Kidney (tissue), 22 donors: ENCODE measurements at places on chromosomes 2 and 18. TPM values are rescaled to one million over a fixed set of nuclear protein-coding genes. Genes with fewer than 3 reads are reported as not detected.
A peak's percentile ranks its signal among the peaks of the same experiment; 100 is the strongest.

DNA sequence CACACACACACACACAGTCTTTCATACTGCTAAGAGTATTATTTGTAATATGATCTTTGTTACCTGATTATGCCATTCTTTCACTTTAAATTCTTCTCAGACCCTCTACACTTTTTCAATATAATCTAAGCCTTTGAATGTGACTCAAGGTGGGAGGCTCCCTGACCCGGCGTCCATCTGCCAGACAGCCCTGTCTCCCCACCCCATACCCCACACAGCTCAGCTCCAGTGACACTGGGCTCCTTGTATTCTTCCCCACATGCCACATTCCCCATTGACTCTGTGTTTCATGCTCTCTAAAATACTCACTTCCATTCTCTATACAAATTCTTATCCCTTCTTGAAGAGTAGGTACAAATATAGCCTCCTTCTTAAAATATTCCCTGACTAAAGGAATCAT, 442.2 kb downstream of the TGIF1 start:
- no peak for DNase-seq

DNA sequence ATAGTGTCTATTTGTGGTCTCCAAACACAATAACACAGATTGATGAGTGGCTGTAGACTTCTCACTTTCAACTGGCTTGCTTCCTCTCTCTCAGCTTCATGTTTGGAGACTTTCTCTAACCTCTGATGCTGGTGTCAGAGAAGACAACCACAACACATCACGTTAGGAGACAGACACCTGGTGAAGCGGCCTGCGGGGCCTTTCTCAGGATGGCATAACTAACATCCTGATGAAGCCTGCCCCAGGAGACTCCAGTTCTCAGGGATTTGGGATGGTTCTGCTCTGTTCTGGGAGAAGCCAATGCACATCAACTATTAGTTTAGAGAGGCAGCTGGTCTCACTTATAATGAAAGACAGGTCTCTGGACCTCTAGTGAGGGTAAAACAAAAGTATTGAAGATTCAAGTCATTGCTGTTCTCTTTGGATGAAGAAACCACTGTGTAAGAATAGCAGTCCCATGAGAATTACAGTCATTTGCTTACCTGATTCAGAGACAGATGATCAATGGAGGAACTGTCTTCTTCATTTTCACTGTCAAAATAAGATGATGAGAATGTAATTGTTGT, 2.0 kb downstream of the IL1A start:
- no peak for DNase-seq

The BOLL gene
- polyA plus RNA-seq: not detected

The ATOH8 gene
- polyA plus RNA-seq: 18.6 TPM

- no peak for DNase-seq
These were observed 5.4 kb downstream of the ACTR3 start for GRCh38 chr2:113895301-113895700.

DNA sequence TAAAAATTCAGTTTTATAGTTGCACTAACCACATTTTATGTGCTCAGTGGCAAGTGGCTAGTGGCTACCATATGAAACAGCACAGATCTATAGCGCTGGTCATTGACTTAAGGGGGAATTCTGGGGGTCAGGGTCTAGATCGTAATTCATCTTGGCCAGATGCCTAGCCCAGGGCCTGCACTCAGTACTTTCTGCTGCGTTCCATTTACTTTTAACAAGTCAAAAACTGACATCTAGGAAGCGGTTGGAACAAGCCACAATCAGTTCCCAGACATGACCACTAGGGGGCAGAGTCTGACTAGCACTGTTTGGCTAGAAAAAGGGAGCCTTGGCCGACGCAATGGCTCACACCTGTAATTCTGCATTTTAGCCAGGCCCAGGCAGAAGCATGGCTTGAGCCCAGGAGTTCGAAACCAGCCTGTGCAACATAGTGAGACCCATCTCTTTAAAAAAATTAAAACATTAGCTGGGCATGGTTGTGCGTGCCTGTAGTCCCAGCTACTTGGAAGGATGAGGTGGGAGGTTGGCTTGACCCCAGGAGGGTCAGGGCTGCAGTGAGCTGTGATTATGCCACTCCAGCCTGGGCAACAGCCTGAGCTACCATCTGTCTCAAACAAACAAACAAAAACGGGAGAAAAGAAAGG, 9.0 kb upstream of the TMBIM1 start:
- DNase-seq: peak; percentile 96

The SULT1C4 gene
- polyA plus RNA-seq: 7.1 TPM

DNA sequence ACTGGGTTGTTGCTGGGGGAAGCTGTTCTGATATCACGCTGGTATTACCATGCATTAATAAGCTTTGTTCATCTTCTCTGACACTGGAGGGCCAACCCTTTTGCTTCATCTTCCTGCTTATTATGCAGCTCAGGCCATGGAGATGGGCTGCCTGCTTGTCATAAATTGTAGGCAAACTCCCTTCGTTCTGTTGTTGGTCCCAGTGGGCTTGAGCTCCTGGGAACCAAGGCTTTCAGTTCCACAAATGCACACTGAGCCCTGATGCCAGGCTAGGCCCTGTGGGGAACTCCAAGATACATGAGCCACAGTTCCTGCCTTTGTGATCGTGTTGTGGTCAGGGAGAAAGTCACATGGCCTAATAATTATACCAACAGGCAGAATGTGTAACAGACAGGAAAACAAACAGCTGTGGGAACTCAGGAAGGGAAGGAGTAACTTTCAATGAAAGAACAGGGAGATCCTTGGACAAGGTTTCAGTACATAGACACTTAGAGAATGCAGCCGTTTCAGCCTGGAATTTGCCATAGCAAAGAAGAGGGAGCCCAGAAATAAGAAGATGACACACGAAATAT, 49.0 kb upstream of the BCL2L11 start:
- DNase-seq: peak; percentile 83

The CPLX4 gene
- not detected for polyA plus RNA-seq

- no peak for DNase-seq
These were observed 245.6 kb downstream of the HDAC4 start for GRCh38 chr2:239154971-239155805.

The FBXO36 gene
- polyA plus RNA-seq: 3.8 TPM

The FAP gene
- 0.45 TPM for polyA plus RNA-seq

- peak; percentile 64 for DNase-seq
These were observed 14.2 kb downstream of the SIGLEC15 start for GRCh38 chr18:45839414-45840395.

DNA sequence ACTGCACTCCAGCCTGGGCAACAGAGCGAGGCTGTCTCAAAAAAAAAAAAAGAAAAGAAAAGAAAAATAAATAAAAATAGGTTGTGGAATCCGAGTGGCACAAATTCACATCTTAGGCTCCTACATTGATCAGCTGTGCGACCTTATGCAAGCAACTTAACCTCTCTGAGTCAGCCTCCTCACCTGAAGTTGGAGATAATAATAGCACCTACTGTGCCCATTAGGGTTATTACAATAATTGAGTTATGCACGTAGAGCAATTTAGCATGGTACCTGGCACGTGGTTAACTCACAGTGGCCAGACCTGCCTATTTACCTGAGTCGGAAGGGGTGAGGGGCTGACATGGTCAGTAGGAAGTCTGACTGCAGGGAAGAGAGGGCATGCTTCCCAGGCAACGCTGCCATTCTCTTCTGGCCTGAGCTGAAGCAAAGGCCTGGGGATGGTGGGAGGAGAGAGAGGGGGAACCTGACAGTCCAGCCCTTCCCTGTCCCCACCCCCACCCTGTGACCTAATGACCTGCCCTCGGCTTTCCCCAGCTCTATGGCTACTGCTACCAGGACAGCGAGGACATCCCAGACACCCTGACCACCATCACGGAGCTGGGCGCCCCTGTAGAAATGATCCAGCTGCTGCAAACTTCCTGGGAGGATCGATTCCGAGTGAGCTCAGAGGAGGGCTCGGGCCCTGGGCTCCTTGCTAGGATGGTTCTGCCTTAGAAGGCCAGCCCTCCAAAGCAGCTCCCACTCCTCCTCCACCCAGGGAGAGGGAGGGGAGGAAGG, 5.1 kb downstream of the PKDCC start:
- DNase-seq: peak; percentile 84

DNA sequence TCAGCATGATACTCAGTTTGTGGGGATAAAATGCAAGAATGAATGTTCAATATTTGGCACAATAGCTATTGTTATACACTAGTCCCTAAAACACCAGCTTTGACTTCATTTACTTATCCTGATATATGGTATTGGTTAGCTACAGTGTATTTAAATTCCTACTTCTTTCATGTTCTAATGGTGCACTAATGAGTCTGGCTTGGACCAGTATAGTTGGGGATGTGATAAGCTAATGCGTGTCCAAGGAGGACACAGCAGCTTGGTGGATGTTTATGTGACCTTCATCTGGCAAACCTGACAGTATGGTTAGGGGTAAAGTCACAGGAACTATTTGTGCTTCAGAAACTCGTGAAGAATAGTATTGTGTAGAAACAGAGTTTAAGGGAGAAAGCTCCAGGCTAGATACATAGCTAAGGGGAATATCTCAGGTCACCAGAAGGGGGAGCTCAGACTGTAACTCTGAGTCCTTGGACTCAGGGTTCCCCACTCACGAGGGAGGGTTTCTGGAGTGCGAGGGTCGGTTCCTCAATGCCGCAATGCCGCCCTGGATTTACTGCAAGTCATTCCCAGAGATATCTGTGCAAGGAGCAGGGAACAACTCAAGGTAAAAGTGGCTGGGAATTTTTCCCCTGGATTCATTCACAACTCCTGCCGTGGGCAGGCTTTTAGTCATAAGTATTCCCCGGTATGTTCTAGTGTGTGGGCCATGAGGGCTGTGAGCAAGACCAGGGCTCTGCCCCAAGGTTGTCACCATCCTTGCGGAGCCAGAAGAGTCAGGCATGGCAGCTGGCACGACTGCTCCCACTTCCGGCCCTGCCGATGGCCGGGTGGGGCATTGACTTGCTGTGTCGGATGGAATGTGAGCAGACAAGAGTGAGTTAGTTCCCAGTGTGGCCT, 14.5 kb downstream of the IL1R2 start:
- DNase-seq: no peak

GRCh38 chr2:205216580-205216979, 465.7 kb upstream of the NRP2 start:
- no peak for DNase-seq

DNA sequence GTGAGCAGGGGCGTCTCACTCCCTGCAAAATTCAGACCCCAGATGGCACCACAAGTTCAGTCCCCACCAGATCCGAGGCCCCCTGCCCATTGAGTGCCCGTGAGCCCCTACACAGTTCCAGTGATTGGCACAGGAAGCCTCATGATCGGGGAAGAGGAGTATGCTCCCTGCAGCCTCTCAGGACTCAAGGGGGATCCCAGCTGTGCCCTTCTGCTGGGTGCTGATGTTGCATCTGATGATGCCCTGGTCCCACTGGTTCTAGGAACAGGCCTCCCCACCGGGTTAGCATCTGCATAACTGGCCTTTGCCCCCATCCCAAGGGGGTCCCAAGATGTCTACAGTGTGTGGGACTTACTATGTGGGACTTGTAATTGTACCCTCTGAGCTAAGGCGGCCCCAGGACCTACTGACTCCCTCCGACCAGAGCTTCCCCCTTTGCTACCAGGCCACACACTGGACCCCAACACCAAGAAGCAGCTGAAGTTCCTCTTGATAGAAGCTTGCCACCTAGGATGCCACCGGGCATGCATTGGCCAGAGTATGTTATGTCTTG, 8.6 kb downstream of the ALPG start:
- no peak for DNase-seq

DNA sequence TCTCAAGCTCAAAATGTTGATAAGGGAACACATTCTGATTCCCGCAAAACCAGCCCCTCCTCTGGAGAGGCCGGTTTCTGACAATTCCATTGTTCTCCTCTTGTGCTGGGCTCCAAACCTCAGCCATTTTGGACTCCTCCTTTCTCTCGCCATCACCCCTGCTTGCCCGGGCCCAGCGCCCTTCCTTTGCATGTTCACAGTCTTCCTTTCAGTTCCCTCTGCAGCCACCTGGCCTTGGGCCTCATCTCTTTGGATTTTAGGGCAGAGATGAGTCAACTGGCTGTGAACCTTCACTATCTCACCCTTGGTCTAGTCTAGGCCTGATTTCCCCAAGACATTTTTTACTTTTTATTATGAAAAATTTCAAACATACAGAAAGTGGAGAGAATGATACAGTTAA, 155.9 kb upstream of the MAP3K20 start:
- no peak for DNase-seq

The C2orf15 gene
- 6.6 TPM for polyA plus RNA-seq

DNA sequence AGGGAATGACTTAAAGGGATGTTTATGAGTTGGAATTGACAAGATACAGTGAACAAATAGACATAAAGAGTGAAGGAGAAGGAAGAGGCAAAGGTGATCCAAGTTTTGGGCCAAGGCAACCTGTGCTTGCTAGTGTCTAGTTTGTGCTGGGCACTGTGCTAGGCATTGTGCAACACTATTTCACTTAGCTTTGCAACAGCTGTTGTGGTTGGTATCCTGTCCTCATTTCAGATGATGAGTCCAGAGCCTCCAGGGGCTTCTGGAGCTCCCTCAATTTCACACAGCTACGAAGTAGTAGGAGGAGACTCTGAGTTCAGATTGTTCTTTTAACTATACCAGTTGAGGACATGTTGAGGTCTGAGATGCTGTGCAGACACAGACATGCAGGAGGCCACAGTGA, 18.1 kb upstream of the LOXHD1 start:
- no peak for DNase-seq

The SH2D6 gene
- 3.2 TPM for polyA plus RNA-seq

DNA sequence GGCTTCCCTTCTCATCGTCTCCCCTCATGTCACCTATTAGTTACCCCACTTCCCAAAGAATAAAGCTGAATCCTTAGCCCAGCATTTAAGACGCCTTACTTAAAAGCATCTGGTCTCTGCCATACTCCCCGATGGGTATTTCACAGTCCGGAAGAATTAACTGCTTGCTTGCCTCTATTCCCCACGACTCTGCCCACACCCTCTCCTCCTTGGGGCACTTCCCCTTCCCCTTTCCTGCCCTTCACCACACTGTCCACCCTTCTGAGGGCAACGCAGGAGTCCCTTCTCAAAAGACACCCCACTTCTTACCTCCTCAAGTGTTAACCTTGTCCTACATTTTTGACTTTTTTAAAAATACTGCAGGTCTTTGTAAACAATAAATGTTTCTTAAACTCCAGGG, 60.1 kb upstream of the RMP24 start:
- DNase-seq: no peak

DNA sequence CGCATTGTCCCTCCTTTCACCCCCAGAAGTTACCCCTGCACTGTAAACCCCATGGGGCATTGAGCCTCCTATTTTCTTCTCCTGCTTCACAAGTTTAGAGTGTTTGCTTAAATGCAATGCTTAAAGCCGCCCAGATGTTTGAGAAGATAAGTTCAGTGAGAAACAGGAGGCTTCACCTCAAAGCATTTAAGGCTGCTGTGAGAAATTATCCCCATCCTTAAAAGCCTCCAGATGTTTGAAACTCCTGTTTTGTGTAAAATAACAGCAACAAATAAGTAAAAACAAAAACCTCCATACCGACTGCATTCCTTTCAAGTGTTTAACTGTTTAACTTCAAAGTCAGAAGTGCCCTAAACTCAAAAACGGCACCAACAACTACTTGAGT, 81.8 kb downstream of the RTP5 start:
- no peak for DNase-seq

DNA sequence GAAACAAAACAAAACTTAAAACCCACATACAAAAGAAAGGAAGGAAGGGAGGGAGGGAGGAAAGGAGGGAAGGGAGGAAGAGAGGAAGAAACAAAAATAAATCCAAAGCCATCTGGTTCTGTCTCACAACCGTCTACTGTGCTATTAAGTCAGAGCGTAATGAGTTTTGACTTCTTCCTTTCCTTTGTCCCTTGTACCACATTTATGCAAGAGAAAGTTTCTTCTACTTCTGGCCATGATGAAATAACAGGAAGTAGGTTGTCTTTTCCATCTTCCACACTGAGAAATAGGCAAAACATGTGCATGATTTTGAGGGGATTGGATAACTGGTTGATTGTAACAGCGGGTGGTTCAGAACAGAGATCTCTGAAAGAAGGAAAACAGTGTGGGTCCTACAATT, 121.4 kb downstream of the CTAGE1 start:
- DNase-seq: no peak

The SCN7A gene
- 1.9 TPM for polyA plus RNA-seq
